ENCODE measurements at places on chromosomes 1 and 21. TPM values are rescaled to one million over a fixed set of nuclear protein-coding genes. Genes with fewer than 3 reads are reported as not detected.

GRCh38 chr1:184604152-184604900 lies 150.3 kb downstream of the EDEM3 start:
- DNase-seq: no peak

DNA sequence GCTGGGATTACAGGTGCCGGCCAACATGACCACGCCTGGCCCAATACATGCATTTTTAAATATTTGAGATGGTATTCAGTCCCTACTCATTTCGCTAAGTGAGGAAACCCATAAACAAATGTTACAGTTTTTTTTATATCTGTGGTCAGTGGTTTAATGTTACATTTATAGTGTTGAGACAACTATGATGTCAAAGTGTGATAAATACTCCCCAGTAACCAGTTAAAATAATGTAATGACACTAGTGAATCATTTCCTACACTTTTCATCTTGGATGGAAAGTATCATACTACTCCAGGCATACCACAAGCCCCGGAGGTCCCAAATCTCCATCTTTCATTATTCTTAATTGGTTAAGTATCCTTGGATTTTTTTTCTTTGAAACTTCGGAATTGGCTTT lies 87.5 kb upstream of the KIF26B start:
- no peak for DNase-seq

GRCh38 chr21:45326891-45327440 lies 39.3 kb upstream of the POFUT2 start:
- no peak for DNase-seq

DNA sequence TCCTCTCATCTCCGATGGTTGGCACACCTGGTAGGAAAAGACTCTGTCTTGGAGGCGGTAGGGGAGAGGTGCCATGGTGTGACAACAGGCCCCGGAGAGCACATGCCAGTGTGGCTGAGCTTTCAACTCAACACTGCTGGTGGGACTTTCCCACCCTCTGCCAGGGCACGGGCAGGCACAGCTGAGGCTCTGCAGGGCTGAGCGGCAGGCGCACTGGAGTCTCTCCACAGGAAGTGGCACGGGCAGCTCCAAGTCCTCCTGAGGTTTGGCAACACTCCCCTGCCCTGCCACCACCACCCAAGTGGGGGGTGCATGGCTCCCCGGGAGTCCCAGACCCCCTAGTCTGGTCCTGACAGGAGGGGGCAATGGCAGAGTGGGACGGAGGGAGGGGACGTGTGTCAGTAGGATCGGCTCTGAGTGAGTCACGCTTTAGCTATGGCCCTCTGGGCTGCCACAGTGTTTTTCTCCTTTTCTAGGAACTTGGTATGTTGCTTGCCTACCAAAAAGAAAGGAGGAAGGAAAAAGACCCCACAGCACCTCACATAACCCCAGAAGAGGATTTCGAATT lies 27.3 kb upstream of the EVA1B start:
- no peak for DNase-seq

GRCh38 chr1:162158624-162159271 lies 89.3 kb downstream of the NOS1AP start:
- no peak for DNase-seq

GRCh38 chr1:9843576-9843945 lies 19.8 kb upstream of the CLSTN1 start:
- DNase-seq: no peak

DNA sequence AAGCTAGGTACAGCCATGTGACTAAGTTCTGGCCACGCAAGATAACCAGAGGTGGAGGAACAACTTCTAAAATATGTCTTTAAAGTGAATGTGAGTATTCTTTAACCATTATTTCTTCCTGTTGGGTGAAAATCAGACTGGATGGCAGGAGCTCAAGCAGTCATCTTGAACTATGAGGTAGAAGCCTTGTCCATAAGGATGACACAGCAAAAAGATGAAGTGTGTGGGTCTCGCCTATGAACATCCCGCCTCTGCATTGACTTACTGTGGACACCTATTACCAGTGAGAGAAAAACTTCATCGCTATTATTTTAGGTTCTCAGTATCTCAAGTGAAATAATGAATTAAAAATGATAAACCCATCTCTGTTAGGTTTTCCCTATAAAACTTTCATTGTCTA lies 365.3 kb downstream of the USH2A start:
- no peak for DNase-seq

SPRR2E gene
- not detected for total RNA-seq

LCE2B gene
- not detected for total RNA-seq

AGBL4 gene
- total RNA-seq: not detected

DIO1 gene
- not detected for total RNA-seq

CAPZA1 gene
- 154 TPM for total RNA-seq
